ENCODE measurements at places on chromosomes 3 and 15.

DNA sequence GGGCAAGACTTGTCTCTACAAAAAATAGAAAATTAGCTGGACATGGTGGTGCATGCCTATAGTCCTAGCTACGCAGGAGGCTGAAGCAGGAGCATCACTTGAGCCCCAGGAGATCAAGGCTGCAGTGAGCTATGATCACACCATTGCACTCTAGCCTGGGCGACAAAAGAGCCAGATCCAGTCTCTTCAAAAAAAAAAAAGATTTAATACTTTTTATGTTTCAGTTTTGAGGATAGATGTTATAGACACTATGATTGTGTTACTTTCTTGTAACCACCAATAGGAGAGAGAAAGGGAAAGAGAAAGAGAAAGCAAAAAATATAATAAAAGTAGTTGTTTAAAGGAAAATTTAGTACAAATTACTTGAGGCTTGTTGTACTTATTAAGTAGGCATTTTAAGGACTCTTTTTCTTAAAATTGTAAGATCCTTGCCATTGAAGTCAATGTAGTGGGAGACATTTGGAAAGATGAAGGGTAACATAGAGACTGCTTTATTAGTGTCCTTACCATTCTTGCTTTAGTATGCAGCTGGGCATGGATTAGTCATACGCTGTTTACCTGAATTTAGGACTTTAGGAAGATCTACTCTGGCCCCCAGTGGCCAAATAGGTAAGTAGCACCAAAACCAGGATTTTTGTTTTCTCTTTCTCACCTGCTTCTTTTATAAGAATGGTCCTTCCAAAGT lies 35.1 kb upstream of the ZDHHC23 start:
- peak; percentile 63 for DNase-seq

GRCh38 chr3:174355505-174355904 lies 503.6 kb upstream of the NAALADL2 start:
- DNase-seq, result peak; percentile 20

DNA sequence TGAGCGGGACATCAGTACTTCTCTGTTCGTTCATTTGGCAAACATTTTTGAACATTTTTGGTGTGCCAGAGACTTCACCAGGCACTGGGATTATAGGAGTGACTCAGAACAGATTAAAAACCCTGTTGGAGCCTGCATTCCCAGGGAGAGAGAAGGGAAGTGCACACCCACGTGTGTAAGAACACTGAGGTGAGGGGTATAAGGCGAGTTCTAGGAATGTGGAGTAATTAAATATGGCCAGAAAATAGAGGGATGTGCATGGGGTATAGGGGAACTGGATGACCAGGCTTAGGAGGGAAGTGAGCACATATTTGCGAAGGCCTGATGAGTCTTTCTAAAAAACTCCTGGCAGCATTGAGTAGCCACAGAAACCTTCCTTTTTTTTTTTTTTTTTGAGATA lies 401.2 kb upstream of the C2CD4B start:
- no peak for DNase-seq

DNA sequence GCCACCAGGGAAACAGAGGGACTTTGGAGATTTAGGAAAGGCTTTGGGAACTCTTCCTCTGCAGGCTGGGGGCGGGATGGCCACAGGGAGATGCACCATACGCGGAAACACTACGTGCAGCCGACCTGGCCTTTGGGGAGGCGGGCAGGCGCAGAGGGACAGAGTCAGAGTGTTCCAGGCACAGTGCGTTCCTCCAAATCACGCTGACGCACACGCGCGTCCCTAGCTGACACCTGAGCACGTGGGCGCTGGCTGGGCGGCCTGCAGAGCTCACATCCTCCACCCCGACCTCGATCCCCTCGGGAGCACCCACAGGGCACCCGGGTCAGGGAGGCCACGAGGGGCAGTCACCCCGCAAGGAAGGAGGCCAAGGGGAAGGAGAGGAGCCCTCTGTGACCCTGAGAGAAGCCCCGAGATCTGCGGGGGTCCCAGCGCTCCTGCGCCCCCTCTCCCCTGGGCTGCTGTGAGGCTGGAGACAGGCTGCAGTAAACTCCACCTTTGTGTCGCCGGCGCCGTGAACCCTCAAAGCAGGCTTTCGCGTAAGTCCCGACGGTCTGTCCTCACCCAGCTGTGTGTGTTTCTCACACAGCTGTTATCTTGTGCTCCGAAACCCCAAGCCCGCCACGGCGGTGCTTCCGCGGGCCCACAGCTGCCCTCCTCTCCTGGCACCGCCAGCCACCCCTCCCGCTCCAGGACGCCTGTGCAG lies 196.3 kb downstream of the OCA2 start:
- DNase-seq, result no peak

GRCh38 chr15:81080996-81081395 lies 53.1 kb upstream of the CFAP161 start:
- no peak for DNase-seq

DNA sequence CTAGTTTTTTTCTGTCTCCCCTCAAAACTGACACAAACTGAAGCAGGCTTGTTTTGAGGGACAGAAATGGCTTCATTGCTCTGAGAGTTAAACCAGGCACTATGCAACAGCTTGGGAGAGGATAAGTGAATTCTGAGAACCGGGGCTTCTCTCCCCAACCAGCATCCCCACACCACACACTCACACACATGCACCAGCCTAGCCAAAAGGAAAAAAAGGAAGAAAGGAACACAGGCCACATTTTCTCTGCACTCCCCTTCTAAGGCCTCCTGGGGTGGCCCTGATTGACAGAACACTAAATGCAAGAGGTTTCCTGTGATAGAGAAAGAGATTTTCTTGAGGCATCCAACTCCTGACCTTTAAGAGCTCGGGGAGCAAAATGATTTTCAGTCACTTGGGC lies 177.5 kb downstream of the TLE3 start:
- DNase-seq, result peak; percentile 17

All from KBM-7 (cell line).